ENCODE measurements at places on chromosomes 7 and 10.

- no peak for DNase-seq
These were observed 161.7 kb downstream of the SVIL start for GRCh38 chr10:29473087-29473356.

DNA sequence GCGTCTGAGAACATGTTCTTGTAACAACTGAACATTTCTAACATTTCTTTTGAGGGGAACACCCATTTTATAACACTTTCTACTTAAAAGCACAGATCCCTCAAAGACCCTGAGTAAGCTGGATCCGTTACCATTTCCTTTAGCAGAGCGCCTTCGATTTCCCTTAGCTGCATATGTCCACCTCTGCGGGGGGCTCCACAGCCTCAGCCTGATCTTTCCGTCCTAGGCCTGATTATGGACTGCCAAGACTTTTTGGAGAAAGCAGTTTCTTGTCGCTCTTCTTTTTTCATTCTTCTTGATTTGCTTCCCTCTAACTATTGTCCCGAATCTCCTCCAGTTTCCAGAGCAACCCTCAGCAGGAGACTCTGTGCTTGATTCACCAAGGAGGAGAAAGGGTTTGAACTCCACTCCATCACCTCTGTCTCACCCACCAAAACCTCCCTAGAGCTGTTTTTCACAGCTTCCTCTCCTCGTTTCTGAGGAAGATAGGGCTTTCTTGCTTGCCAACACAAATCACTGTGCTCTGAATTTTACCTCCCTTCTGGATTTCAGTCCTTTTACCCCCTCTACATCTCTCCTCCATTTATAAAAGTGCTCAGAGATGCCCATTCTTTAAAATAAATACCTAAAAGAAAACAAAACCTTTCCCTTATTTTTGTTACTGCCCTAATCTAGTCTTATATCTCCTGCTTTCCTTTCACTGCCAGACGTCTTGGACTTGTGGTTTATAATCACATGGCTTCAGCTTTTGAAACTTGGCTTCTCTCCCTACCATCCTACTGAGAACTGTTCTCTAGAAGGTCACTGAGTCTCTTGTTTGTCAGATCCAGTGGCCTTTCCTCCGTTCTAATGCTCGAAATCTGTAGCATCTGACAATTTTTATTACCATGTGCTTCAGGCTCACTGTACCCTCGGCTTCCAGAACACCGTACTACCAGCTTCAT is 30.5 kb upstream of the ZRANB1 start:
- no peak for DNase-seq

- DNase-seq = no peak
These were observed 14.9 kb downstream of the CARD11 start for GRCh38 chr7:3028758-3029093.

DNA sequence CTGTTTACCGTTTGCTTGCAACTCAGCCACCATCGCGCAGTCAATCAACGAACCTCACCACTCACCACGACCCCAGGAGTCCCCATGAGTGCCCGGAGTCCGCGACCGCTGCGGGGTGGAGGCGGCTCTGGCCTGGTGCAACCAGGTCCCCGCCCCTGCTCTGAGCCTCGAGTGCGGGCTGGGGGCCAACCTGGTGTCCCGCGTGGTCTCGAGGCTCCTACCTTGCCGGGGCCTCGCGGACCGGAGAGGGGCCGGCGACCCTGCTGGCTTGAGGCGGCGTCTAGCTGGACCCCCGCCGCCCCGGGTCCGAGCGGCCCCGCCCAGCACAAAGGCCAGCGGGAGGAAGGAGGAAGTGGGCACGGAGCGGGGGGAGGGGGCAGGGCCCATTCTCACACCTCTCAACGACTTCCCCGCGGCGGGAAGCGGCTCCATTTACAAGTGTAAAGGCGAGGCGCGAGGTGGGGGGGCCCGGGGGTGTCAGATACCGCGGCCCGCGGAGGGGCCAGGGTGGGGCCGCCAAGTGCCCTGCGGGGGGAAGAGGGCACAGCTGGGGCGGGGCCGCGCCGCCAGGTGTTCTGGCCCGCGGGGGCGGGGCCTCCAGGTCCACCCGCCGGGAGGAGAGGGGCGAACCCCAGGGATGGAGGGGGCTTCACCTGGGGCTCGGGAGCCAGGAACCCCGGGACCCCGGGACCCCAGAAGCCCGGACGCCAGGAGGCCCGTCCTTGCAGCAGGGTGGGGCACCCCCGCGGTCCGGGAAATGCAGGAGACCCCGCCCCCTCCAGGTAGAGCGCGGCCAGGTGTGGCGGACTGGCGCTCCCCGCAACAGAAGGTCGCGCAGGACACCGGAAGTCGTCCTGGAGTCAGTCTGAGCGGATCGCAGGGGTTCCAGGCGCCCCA is 8.6 kb downstream of the CTBP2 start:
- DNase-seq = no peak

DNA sequence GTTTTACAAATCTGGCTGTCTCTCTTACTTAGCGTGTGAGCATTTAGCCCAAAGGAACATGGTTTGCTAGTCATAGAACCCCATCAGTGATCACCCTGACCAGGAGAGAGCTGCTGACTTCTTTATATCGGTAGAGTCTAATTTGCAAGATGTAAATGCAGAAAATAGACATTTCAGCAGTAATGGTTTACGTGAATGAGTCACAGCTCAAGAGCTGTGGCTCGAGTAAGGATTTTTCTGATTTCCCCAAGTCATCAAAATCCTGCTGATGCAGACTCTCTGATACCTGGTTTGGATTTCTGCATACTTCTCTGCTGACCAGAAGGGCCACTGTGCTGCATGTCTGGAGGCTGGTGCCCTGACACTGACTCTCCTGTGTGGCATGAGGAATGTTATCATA is 25.7 kb downstream of the NUB1 start:
- no peak for DNase-seq

DNA sequence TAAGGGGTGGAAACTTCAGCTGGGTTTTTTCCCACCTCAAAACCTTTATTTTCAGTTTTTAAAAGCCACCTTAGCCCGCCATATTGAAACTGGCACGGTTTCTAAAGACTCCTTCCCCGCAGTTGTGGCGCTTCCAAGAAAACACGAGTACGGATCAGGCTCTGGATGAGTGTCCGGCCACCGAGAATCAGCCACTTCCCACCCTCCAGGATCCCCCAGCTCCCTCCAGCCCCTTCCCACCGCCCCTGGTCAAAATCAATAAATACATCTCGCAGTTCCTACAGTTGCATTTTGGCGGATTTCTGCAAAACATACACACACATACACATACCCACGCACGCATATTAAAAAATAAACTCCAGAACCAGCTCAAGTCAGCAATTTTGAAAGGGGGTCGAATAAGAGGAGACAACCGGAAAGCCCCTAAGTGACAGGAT is 1.1 kb downstream of the SFMBT2 start:
- DNase-seq = peak; percentile 77

- DNase-seq = no peak
These were observed 210.9 kb upstream of the C7orf33 start for GRCh38 chr7:148379677-148380076.

DNA sequence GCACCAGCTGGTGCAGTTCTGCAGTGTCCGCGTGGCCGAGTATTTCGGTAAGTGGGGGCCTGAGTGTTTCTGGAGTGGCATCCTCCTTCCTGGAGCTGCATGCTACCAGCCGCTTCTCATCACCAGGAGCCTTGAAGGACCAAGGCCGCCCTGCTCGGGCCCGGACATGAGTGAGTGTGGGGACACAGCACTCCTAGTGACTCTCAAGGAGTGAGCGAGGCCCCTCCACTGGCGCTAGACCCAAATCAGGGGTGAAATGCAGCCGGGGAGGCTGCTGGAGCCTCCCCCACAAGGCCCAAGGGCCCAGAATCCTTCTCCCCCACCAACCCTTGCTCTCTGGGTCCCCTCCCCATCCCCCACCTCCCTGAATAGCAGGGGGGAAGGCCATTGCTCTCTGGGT is 48.0 kb downstream of the CAMK2B start:
- DNase-seq = no peak

- no peak for DNase-seq
These were observed 185.1 kb upstream of the AGK start for GRCh38 chr7:141366091-141366621.

DNA sequence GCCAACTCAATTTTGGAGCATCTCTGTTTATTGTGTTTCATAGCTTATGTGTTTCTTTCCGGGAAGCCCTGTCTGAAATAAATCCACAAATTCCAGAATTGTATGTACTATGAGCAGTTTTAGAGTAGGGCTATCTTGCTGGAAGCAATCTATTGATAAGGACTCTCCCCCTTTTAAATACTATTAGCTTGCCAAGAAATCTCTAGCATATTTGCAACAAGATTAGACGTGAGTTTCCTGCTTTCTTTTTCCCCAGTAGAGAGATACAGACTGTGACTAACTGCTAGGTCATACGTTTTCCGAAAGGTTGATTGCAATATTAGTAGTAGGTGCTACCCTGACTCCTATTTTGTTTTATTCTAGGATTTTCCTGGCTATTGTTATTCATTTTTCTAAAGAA is 277.0 kb downstream of the MALRD1 start:
- DNase-seq = no peak

DNA sequence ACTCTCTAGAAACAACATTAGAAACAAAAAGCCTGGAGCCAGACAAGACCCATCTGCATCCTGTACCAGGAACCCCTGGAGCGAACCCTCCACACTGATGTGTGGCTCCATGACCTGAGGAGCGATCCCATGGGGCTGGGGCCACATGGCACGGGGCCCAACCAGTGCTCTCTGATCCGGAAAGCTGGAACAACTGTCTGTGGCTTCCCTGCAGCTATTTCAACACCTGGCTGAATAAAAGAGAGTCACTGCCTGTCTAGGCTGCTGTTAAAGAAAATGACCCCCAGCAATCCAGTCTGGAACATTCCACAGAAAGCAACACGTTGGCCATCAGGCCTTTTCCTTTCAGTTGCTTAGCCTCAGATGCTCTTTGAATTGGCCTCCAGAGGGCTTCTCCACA is 20.9 kb downstream of the UROS start:
- DNase-seq = no peak

DNA sequence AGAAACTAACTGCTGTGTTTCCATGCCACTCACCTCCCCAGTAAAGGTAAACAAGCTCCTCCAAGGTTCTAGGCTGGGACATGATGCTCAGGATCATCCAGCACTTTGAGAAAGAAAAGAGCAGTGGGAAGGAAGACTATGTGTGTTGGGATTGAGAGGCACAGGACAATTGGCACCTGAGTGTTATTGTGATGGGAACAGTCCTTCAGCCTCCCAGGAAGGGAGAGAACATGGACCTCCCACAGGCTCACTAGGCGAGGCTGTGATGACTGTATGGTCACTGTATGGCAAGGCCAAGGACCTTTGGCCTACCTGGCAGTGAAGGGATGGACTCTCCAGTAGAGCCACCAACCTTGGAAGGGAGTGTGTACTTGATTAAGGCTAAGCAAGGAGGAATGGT is 123.2 kb upstream of the UNC5B start:
- DNase-seq = peak; percentile 30

DNA sequence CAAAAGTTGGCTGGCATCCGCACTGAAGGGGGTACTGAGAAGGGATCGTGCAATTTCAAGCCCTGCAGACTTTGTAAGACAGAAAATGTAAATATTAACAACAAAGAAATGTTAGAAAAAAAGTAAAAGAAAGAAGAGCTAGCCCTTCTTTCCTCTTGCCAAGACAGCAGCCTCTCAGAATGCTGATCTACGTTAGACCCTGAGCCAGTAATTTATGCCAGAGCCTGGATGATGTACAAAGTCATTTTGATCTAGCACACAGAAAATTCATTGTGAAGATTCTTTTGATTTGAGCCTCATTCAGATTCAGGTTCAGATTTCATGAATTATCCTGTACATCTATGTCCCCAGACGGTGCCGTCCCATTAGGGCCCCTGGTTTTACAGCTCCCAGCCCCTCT is 105.2 kb downstream of the PRKCQ start:
- peak; percentile 40 for DNase-seq

- no peak for DNase-seq
These were observed 150.1 kb downstream of the SNX10 start for GRCh38 chr7:26441611-26442277.

GRCh38 chr10:725302-725701 is 35.8 kb upstream of the DIP2C start:
- DNase-seq = no peak

DNA sequence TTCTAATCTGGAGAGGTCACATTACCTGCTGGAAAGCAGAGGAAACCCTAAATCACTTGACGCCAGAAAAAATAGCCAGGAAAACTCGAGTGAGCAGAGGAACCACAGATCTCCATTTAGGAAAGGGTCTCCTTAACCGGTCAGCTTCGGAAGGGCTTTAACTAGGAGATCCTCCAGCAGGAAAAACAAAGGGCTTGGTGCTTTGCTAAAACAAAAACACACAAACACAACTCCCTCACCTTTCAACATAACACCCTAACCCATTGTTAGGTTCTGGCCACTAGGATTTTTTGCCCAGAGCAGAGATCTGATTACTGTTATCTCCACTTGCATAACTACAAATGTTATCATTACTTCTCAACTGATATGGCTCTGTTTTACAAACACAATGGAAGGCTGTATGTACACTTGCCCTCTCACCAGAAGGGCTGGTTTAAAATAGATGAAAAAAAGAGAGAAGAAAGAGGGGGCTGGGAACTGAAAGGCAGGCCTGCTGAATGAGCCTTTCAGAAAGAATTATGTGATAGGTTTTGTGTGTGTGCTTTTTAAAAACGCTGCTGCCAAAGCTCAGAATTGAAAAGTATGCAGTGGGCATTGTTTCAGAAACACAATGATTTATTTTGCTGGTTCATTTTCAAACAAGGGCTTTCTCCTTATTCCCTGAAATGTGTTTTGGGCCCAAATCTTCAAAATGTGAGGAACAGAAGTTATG is 161.5 kb downstream of the FGFR2 start:
- no peak for DNase-seq

DNA sequence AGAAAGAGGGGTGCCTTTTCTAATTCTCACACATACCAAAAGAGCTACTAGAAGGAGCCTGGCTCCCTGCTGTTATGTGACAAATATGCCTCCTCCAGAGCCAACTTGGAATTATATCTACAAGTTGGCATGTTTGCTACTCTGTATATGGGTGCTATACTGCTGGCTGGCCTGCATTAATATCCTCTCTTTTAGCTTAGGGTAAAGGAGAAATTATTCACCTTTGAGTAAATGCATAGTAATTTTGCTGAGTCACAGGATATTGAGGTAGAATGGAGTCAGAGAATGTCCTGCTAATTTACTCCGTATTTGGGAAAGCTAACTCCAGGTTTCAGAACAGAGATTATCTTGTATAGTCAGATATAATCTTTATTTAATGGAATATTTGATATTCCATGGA is 24.2 kb upstream of the LIPN start:
- no peak for DNase-seq

DNA sequence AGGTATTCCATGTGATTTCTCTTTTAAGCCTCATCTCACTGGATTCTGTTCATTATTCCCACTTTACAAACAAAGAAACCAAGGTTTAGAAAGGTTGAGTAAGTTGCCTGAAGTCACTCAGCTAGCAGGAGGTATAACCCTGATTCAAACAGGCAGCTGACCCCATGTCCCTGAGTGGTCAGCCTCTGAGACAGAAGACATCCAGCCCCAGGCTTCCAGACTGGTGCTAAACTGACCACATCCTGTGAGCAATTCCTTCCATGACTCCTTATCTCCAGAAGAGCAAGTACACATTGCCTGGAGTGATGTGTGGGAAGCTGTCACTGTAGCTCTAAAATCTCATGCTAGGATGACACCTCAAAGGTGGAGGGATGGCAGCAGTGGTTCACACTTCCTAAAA is 3.7 kb downstream of the PLPP4 start:
- DNase-seq = no peak

- no peak for DNase-seq
These were observed 105.5 kb upstream of the CSTF2T start for GRCh38 chr10:51804866-51805265.

- DNase-seq = no peak
These were observed 34.5 kb downstream of the DNMBP start for GRCh38 chr10:99975106-99975829.

- DNase-seq = no peak
These were observed 58.8 kb upstream of the SRRM3 start for GRCh38 chr7:76142861-76143260.

All from activated CD8-positive, alpha-beta memory T cell treated with anti-CD3 and anti-CD28 coated beads for 24 hours (primary cell).